ENCODE measurements at places on chromosomes 11 and 22.

- no peak for DNase-seq
These were observed 8.5 kb downstream of the A4GALT start for GRCh38 chr22:42711895-42712837.

GRCh38 chr11:70579316-70579955 is 181.1 kb downstream of the CTTN start:
- DNase-seq = no peak

- no peak for DNase-seq
These were observed 165.6 kb upstream of the DDI1 start for GRCh38 chr11:103870821-103871309.

DNA sequence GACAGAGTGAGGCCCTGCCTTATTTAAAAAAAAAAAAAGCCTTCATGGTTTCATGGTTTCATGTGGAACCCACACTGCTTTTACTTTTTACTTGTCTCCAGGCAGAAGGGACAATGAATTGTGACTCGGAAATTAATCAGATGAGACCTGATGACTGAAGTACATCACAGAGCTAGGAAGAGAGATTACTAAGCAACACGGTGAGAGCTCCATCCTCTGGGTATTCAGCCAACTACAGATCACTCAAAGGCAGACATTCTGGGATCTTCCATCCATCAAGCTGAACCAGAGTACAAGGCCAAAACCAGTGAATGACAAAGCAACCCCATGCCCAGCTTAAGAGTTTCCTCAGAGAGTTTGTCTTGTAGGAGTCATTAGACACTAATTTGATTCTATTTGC is 433.2 kb downstream of the SOX6 start:
- DNase-seq = peak; percentile 35

DNA sequence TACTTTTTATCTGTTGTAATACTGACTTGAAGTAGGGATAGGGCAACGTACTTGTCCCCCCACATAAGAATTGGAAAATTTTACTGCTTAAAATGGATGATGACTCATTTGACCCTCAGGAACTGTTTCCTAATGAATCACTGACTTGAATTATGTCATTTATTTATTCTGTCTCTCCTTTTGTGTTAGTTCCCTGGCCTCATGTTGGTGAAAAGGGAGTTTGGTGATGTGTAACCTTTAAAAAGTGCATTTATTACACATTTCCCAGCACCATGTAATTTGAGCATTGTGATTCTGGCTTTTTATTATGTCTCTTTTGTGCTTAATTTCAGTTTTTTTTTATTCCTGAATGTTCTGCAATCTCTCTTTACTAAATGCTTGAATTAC is 20.3 kb upstream of the PGM2L1 start:
- no peak for DNase-seq

- DNase-seq = no peak
These were observed 831 bp upstream of the TMEM135 start for GRCh38 chr11:87036756-87037449.

DNA sequence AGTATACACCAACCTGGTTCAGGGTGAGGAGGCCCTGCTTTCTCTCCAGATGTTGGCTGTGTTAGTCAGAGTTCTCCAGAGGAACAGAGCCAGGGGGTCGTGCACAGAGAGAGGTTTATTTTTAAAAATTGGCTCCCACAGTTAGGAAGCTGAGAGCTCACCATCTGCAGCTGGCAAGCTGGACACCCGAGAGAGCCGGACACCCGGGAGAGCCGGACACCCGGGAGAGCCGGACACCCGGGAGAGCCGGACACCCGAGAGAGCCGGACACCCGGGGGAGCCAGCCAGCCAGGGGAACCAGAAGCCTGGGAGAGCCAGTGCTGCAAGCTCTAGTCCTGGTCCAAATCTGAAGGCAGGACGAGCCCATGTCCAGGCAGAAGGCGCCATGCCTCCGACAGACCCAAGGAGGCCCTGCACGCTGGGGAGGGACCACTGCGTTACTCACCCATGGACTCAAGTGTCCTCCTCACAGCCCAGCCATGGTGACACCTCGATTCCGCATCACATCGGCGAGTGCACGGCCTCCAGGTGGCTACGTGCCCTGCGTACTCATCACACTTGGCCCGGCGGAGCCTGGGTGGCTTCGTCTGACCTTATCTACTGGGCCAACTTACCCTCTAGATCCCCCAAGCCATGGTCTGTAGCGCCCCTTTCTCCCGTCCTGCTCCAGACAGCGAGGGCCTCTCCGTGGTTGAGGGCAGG is 99.0 kb downstream of the BRD1 start:
- DNase-seq = no peak

- no peak for DNase-seq
These were observed 894.6 kb downstream of the FAM181B start for GRCh38 chr11:81839016-81839415.

DNA sequence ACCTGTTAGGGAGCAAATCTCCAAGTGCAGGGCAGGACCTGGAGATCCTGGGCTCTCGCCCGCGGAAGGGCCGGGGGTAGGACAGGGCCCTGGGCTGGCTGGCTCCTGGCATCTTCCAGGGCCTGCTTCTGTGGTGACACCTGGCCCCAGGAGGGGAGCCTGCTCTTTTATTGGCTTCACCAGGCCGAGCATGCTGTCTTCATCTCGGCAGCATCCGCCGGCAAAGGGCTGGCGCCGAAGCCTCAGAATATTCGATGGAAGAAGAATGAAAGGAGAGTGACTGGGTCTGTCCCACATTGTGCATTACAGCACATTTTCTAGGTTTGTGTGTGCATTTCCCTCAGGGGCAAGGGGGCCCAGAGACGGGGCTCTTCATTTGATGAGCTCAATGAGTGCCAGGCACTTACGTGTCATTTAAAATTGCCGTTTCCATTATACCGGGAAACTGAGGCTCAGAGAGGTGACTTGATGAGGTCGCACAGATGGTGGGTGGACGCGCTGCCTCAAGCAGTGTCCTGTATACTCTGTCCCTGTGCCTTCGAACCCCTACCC is 70.0 kb downstream of the RBX1 start:
- DNase-seq = no peak

- no peak for DNase-seq
These were observed 30.1 kb downstream of the TSPAN4 start for GRCh38 chr11:872799-873198.

GRCh38 chr22:38220163-38220562 is 18.4 kb downstream of the MAFF start:
- no peak for DNase-seq

DNA sequence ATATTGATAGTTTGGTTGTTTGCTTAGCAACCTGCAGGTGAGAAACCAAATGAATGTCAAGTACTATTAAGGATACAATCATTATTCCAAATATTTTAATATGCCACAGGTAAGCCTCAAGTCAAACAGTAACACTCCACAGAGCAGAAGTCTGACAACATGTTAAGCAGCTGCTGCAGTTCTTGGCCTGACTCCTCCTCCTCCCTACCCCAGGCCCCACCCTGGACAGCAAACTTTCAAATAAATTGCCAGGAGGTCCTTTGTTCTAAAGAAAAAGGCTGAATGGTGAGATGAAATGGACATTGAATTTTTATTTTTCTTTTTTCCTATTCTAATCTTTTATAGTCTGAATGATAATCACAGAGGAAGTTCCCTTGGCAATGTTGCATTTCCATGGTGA is 260.0 kb upstream of the POU2AF2 start:
- peak; percentile 30 for DNase-seq

- no peak for DNase-seq
These were observed 117.3 kb downstream of the KCNQ1OT1 start for GRCh38 chr11:2582351-2582945.

GRCh38 chr11:7632211-7632610 is 41.1 kb downstream of the CYB5R2 start:
- no peak for DNase-seq

DNA sequence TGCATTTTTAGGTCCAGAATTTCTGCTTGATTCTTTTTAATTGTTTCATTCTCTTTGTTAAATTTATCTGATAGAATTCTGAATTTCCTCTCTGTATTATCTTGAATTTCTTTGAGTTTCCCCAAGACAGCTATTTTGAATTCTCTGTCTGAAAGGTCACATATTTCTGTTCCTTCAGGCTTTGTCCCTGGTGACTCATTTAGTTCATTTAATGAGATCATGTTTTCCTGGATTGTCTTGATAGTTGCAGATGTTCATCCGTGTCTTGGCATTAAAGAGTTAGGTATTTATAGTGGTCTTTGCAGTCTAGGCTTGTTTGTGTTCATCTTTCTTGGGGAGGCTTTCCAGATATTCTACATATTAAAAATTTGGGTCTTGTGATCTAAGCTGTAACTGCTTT is 694.8 kb upstream of the CCDC179 start:
- no peak for DNase-seq

- no peak for DNase-seq
These were observed 84.8 kb downstream of the RTL6 start for GRCh38 chr22:44413211-44413610.

GRCh38 chr11:131404010-131404409 is 33.6 kb downstream of the NTM start:
- DNase-seq = no peak

DNA sequence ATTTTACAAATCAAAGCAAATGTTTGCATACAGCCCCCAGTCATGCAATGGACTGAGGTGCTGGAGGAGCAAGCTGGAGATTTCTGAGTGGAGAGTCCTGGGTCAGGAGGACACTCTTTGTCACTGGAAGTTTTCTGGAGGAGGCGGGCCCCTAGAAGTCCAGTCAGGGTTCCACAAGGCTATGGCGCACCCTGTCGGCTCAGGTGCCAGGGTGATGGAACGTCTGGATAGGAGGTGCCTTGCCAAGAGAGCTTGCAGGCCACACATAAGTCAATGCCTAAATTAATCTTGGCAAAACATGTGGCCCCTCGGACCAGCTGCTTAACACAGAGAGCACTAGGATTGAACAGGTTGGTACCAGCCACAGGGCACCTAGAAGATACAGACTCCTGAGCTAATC is 174.7 kb upstream of the CADM1 start:
- peak; percentile 59 for DNase-seq

DNA sequence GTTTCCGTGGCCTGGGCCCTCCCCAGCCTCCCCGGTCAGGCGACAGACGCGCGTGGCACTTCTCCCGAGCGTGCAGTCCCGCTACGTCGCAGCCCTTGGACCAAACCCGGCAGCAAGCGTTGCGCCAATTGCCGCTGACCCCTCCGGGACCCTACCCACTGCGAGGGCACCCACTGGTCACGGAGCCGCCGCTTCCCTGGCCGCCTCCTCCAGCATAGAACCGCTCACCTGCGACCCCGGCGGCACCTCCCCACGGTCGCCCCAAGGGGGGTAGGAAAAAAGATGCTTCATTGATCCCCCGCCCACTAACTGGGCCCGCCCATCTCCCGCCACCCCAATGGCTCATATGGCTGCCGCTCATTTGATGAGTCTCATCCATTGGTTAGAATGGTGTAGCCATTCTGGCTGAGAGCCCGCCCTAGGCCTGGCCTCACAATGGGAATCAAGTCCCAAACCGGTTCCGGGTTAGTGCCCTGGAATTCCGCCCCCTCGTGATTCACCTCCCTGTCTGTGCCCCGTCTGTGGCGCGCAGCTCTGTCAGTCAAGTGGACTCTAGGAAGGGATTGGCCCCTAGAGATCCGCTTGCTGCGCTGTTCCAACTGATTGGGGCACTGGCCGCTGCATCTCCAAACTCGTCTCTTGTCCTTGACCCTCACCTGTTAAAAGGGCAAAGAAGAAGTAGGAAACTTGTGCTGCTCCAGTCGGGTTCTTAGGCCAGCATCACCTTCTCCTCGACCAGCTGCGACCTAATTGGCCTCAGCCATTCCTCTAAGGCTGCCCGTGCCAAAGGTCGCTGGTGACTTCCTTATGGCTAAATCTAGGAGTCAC is at the start of gene MSANTD4:
TSS of gene MSANTD4 (minus strand) at position 274 of the 828 bp plus-strand sequence. CDS start 11,323 bp downstream, outside the sequence.
- peak; percentile 100 for DNase-seq

GRCh38 chr11:99015634-99016454 is 4.9 kb upstream of the CNTN5 start:
- DNase-seq = peak; percentile 62

GRCh38 chr22:24337894-24338645 is 67.4 kb downstream of the SPECC1L start:
- no peak for DNase-seq

DNA sequence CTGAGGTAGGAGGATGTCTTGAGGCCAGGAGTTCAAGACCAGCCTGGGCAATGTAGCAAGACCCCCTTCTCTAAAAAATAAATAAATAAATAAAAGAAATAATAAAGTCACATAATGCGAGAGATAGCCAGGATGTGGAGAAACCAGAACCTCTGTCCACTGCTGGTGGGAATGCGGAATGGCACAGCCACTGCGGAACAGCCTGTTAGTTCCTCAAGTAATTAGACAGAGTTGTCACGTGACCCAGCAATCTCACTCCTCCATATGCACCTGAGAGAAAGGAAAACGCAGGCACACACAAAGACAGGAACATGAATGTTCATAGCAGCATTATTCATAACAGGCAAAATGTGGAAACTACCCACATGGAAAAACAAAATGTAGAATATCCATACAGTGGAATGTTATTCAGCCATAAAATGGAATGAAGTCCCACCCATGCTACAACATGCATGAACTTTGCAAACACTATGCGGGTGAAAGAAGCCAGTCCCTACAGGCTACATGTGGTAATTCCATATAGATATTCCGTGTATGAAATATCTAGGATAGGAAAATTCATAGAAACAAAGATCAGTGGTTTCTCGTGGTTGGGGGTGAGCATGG is 27.4 kb downstream of the LIF start:
- DNase-seq = no peak

DNA sequence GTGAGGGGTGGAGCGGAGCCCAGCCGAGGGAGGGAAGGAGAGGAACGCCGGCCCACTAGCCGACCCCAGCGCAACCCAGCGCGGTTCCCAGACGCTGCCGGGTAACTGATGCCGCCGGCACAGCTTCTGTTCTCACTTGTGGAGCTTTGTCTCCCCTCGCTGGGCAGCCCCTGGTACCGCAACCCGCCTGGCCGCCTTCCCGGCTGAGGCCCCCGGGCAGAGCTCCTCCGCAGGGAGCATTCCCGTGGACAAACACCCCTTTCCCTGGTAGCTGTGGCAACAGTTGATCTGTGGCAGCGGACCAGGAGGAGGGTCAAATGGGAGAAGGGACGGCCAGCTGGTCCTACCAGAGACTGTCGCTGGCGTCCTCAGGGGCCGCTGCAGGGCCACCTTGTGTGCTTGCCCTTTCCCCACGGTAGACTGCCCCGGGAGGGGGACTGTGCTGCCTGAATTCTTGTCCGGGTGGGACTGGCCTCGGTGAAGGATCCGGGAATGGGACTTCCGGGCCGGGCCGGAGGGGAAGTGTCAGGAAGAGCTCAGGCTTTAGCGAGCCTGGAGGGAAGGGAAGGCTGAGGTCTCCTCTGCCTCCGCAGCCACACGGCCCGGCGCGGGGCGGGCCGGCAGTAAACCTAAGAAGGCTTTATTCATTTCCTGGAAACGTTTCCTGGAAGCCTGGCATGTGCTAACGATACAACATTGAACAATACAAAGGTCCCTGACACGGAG is 468.0 kb downstream of the OPCML start:
- DNase-seq = peak; percentile 95
